ENCODE measurements at places on chromosomes 13 and 19. TPM values are rescaled to one million over a fixed set of nuclear protein-coding genes. Genes with fewer than 3 reads are reported as not detected.

DNA sequence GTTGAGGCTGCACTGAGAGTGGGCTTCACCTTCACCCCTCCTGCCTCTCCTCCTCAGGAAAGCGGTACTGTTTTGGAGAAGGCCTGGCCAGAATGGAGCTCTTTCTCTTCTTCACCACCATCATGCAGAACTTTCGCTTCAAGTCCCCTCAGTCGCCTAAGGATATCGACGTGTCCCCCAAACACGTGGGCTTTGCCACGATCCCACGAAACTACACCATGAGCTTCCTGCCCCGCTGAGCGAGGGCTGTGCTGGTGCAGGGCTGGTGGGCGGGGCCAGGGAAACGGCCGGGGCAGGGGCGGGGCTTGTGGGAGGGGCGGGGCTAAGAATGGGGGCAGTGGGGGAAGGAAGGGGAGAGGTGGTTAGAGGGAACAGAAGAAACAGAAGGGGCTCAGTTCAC lies 7.5 kb downstream of the CYP2A13 start:
- no peak for DNase-seq
- no peak overlapping the region for H3K4me3 ChIP-seq
- H3K27me3 ChIP-seq = peaks cover 49% of the 10 kb centered on the region

DNA sequence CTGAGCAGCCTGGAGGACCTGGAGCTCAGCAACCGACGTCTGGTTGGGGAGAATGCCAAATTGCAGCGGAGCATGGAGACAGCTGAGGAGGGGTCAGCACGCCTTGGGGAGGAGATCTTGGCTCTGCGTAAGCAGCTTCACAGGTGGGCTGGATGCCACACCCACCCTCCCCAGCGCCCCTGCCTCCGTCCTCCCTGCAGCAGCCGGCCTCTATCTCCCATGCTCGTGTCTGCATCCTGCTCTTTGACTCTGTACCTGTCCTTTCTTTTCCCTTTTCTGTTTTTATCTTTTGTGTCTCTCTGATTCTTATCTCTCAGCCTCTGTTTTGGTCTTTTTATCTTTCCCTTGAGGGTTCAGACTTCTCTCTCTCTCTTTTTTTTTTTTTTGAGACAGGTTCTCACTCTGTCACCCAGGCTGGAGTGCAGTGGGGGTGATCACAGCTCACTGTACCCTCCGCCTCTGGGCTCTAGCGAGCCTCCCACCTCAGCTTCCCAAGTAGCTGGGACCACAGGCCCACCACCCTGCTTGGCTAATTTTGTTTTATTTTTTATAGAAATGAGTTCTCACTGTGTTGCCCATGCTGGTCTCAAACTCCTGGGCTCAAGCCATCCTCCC lies 10.1 kb downstream of the KASH5 start:
- DNase-seq = no peak
- H3K27me3 ChIP-seq = no peaks in the 10 kb centered on the region
- H3K36me3 ChIP-seq = peaks cover 3% of the 10 kb centered on the region
- peak overlapping the region; percentile 83 for H3K27ac ChIP-seq
- H3K4me1 ChIP-seq = peaks cover 20% of the 10 kb centered on the region

- no peak for DNase-seq
- peaks cover 17% of the 10 kb centered on the region for H3K4me1 ChIP-seq
- peak overlapping the region; percentile 63 for H3K4me3 ChIP-seq
- peak overlapping the region; percentile 53 for H3K27ac ChIP-seq
Measured at GRCh38 chr19:45074744-45075300, 1.5 kb downstream of the ZNF296 start.

- H3K27me3 ChIP-seq = no peaks in the 10 kb centered on the region
- no peak for DNase-seq
- no peak overlapping the region for H3K27ac ChIP-seq
- no peak overlapping the region for H3K4me3 ChIP-seq
- peaks cover 4% of the 10 kb centered on the region for H3K36me3 ChIP-seq
Measured at GRCh38 chr19:1646659-1647453, 5.6 kb downstream of the TCF3 start.

UTP14C gene
- total RNA-seq = 3.8 TPM

ZNF761 gene
- total RNA-seq = 5.7 TPM

IZUMO2 gene
- total RNA-seq = not detected
